Transverse colon (tissue), 4 donors: ENCODE measurements at places on chromosomes 7 and 10. TPM values are rescaled to one million over a fixed set of nuclear protein-coding genes. Genes with fewer than 3 reads are reported as not detected.
A peak's percentile ranks its signal among the peaks of the same experiment; 100 is the strongest.

- H3K27ac ChIP-seq: peak overlapping the region; percentile 34
- no peaks in the 10 kb centered on the region for H3K36me3 ChIP-seq
- no peaks in the 10 kb centered on the region for H3K4me1 ChIP-seq
- no peak overlapping the region for H3K4me3 ChIP-seq
- DNase-seq: no peak
- H3K27me3 ChIP-seq: no peaks in the 10 kb centered on the region
Measured at GRCh38 chr10:78514459-78514858, 480.8 kb downstream of the RPS24 start.

DNA sequence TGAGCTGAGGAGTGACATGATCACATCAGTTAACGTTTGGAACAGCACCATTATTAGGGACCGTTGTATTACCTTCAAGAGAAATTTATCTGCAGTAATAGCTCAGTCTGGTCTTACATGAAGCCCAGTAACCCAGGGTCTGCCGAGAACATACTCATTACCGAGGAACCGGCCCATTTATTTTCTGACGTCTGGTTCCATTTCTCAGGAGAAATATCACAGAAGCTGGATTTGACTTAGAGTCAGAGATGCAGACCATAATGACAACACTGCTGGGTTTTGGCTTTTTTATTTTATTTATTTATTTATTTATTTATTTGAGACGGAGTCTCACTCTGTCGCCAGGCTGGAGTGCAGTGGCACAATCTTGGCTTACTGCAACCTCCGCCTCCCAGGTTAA lies 163.1 kb downstream of the CCDC3 start:
- no peaks in the 10 kb centered on the region for H3K27me3 ChIP-seq
- H3K36me3 ChIP-seq: no peaks in the 10 kb centered on the region
- H3K4me1 ChIP-seq: no peaks in the 10 kb centered on the region
- no peak overlapping the region for H3K27ac ChIP-seq

TLL2 gene
- 0.96 TPM for total RNA-seq

DNA sequence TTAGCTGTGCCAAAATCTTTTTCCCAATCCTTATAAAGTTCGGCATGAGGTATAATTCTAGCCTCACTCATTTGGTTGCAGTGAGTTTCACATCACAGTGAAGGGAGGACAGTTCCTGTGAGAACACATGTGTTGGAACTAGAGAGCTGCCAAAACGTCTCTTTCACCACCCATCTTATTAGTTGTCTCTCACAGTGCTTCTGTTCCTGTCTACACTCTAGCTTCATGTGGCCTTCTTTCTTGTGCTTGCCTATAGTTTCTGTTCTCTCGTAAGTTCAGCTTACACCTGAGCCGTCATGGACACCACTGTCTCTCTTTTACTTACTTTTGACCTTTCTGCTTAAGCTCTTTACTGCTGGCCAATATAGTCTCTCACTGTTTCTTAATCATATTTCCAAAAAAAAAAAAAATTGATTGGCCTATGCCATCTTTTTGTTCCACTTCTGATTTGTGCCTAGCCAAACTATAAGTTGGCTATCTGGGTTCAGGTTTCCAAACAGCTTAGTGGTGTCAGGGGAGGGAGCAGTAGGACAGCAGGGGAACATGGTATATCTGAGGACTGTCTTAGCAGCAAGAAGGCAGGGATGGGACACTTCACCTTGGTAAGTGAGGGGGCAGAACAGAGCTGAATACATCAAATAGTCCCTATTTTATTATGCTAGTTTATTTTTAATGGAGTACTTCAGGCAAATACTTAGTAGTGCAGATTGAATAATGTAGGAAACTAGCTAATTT lies 38.0 kb downstream of the ZNRF2 start:
- H3K27me3 ChIP-seq: no peaks in the 10 kb centered on the region
- peak overlapping the region; percentile 74 for H3K27ac ChIP-seq
- H3K36me3 ChIP-seq: no peaks in the 10 kb centered on the region
- H3K4me3 ChIP-seq: no peak overlapping the region

- H3K27me3 ChIP-seq: no peaks in the 10 kb centered on the region
- H3K27ac ChIP-seq: peak overlapping the region; percentile 51
- no peaks in the 10 kb centered on the region for H3K4me1 ChIP-seq
Measured at GRCh38 chr7:36784991-36785940, 61.0 kb upstream of the AOAH start.

GRCh38 chr7:26618898-26619297 lies 245.5 kb downstream of the SKAP2 start:
- no peak overlapping the region for H3K27ac ChIP-seq
- H3K4me3 ChIP-seq: no peak overlapping the region

GRCh38 chr7:30938435-30939316 lies 25.1 kb upstream of the GHRHR start:
- DNase-seq: peak; percentile 91
- peaks cover 26% of the 10 kb centered on the region for H3K4me1 ChIP-seq
- H3K36me3 ChIP-seq: no peaks in the 10 kb centered on the region
- H3K27me3 ChIP-seq: peaks cover 3% of the 10 kb centered on the region

ANLN gene
- total RNA-seq: 5.3 TPM

BAMBI gene
- total RNA-seq: 1.00 TPM

ODAD2 gene
- not detected for total RNA-seq

DNA sequence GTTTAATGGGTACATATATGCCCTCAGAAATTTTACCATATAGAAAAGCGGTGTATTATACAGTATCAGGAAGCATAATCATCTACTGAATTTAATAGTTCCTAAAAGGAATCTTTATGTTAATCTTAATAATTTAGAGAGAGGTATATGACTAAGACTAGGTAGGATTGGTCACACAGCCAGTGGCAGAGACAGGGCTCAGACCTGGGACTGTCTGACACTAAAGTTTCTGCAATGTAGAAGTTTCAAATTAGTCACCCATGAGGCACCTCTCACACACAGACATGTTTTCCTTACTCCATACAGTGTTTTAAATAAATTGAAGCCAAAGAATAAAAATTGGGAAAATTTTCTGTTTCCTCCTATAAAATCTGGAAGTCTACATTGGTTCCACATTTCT lies 72.8 kb upstream of the ADRA2A start:
- H3K27ac ChIP-seq: no peak overlapping the region
- peaks cover 40% of the 10 kb centered on the region for H3K36me3 ChIP-seq
- H3K4me1 ChIP-seq: no peaks in the 10 kb centered on the region
- H3K4me3 ChIP-seq: no peak overlapping the region

DNA sequence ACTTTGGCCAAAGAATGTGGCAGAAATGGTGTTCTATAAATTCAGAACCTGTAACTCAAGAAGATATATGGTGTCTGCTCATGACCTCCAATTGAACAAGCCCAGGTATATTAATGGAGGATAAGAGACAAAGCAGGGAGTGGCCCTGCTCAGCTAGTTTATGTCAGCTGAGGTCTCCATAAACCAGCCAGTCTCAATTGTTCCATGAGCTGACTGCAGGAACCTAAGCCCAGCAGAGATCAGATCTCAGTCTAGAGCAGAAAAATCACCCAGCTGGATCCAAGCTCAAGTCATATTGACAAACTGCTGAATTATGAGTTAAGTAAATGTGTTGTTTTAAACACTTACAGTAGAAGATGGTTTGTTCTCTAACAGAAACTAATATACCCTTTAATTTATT lies 105.5 kb upstream of the SGCE start:
- H3K27me3 ChIP-seq: no peaks in the 10 kb centered on the region
- no peak overlapping the region for H3K4me3 ChIP-seq
- no peak for DNase-seq
- no peak overlapping the region for H3K27ac ChIP-seq
- no peaks in the 10 kb centered on the region for H3K4me1 ChIP-seq

- H3K4me3 ChIP-seq: no peak overlapping the region
- DNase-seq: peak; percentile 80
- peak overlapping the region; percentile 68 for H3K27ac ChIP-seq
- H3K36me3 ChIP-seq: no peaks in the 10 kb centered on the region
Measured at GRCh38 chr10:30529373-30529998, 95.5 kb downstream of the MAP3K8 start.

ANK3 gene
- 230 TPM for total RNA-seq

SPOCK2 gene
- 11.7 TPM for total RNA-seq

DNA sequence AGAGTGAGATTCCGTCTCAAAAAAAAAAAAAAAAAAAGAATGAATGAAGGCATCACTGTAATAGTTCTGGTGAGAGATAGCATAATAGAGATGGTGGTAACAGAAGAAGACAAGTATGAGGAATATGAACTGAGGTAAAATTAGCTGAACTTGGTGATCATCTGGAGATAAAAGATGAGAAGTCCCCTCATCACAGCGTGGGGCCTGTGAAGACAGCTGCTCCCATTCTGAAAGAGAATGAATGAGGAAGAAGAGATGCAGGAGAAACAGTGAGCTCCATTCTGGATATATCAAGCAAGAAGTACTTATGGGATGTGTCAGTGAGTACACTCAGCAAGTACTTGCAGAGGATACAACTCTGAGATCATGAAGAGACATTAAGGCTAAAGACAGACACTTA lies 28.7 kb downstream of the ARMH3 start:
- DNase-seq: no peak
- no peaks in the 10 kb centered on the region for H3K27me3 ChIP-seq
- no peaks in the 10 kb centered on the region for H3K4me1 ChIP-seq
- H3K36me3 ChIP-seq: no peaks in the 10 kb centered on the region

DNA sequence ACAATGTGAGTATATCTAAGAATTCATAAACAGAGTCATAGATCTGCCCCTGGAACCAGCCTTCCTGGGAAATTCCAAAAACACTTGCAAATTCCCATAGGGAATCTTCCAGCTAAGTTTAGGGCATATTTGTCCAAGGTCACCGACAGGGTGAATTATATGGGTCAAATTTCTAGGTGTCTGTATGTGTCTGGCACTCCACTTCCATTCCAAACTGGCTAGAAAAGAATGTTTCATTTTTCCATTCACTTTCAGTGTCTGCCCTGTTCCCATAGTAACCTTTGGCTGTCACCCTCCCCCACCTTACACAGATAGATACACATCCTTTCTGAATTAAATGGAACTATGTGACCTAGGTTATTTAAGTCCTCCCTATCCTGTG lies 230.9 kb downstream of the CREB5 start:
- no peak for DNase-seq
- no peaks in the 10 kb centered on the region for H3K4me1 ChIP-seq
- H3K27me3 ChIP-seq: no peaks in the 10 kb centered on the region
- no peak overlapping the region for H3K27ac ChIP-seq
- H3K36me3 ChIP-seq: no peaks in the 10 kb centered on the region
- H3K4me3 ChIP-seq: no peak overlapping the region

GRCh38 chr10:13053794-13054462 lies 46.0 kb upstream of the OPTN start:
- H3K27ac ChIP-seq: no peak overlapping the region
- H3K27me3 ChIP-seq: no peaks in the 10 kb centered on the region
- no peaks in the 10 kb centered on the region for H3K36me3 ChIP-seq

- no peak for DNase-seq
- no peak overlapping the region for H3K27ac ChIP-seq
- H3K4me3 ChIP-seq: no peak overlapping the region
- H3K27me3 ChIP-seq: no peaks in the 10 kb centered on the region
Measured at GRCh38 chr10:88647061-88647615, 17.1 kb upstream of the LIPF start.

- H3K36me3 ChIP-seq: no peaks in the 10 kb centered on the region
- H3K4me3 ChIP-seq: no peak overlapping the region
- no peaks in the 10 kb centered on the region for H3K4me1 ChIP-seq
- no peaks in the 10 kb centered on the region for H3K27me3 ChIP-seq
- no peak overlapping the region for H3K27ac ChIP-seq
Measured at GRCh38 chr7:21086688-21087087, 300.0 kb upstream of the SP8 start.

DNA sequence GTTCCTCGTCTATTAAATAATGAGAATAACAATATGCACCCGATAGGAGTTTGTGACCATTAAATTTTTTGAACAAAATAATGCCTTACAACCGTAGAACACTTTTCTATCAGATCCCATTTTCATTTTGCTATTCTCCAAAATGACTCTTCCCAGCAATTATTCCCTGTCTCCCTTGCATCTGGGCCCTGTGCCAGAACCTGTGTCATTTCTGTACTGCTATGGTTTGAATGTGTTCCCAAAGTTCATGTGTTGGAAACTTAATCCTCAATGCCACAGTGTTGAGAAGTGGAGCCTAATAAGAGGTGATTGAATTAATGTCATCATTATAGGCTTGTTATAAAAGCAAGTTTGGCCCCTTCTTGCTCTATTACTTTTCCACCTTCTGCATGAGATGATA lies 33.2 kb upstream of the SMNDC1 start:
- no peak overlapping the region for H3K27ac ChIP-seq
- H3K4me1 ChIP-seq: no peaks in the 10 kb centered on the region
- H3K4me3 ChIP-seq: no peak overlapping the region
- no peaks in the 10 kb centered on the region for H3K36me3 ChIP-seq
- DNase-seq: no peak

DNA sequence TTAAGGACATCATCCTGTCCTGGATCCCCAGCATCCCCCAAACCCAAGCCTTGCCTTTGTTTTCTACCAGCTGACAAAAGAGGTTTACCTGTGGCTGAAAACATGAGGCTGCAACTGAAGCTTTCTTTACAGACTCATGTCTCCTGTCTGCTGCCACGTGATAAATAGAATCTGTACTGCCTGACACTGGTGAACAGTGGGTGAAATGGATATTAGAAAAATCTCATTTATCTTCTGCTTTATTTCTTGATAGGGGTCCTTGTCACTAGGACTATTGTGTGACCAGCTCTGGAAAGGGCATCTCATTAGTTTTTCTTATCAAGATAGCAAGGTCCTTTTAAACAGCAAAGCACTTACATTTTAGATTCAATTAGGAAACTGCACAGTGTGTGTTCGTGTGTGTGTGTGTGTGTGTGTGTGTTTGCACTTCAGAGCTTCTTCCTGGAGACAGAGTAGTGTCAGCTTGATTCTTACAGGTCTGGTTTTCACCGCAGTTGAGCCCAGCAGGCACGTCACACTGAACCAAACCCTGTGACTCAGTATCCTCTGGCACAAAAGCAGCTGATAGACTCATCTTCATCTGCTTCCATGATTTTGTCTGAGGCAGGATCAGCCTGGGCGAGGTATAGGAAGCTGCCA lies 373.5 kb upstream of the CELF2 start:
- no peaks in the 10 kb centered on the region for H3K27me3 ChIP-seq
- no peak overlapping the region for H3K4me3 ChIP-seq
- H3K36me3 ChIP-seq: no peaks in the 10 kb centered on the region
- no peak for DNase-seq

CEP55 gene
- 1.1 TPM for total RNA-seq

ZNF488 gene
- total RNA-seq: 0.41 TPM

GRCh38 chr10:124557167-124557566 lies 95.5 kb downstream of the LHPP start:
- DNase-seq: no peak
- H3K27me3 ChIP-seq: no peaks in the 10 kb centered on the region
- H3K4me1 ChIP-seq: peaks cover 19% of the 10 kb centered on the region
- H3K27ac ChIP-seq: no peak overlapping the region

- no peaks in the 10 kb centered on the region for H3K4me1 ChIP-seq
- no peak for DNase-seq
- no peak overlapping the region for H3K27ac ChIP-seq
- H3K27me3 ChIP-seq: peaks cover 17% of the 10 kb centered on the region
- H3K36me3 ChIP-seq: no peaks in the 10 kb centered on the region
- H3K4me3 ChIP-seq: no peak overlapping the region
Measured at GRCh38 chr10:133422807-133423771, 1.3 kb downstream of the SPRN start.
